ENCODE measurements at places on chromosomes 7 and 10.

GRCh38 chr10:78889536-78890063 lies 179.2 kb upstream of the ZMIZ1 start:
- DNase-seq, result no peak

- no peak for DNase-seq
Observed at GRCh38 chr10:37855636-37856035, 1.8 kb downstream of the ZNF248 start.

- DNase-seq, result no peak
Observed at GRCh38 chr7:111045449-111045848, 45.5 kb upstream of the LRRN3 start.

GRCh38 chr10:77313066-77313750 lies 324.4 kb downstream of the KCNMA1 start:
- DNase-seq, result no peak

- no peak for DNase-seq
Observed at GRCh38 chr7:124113045-124113444, 80.2 kb upstream of the TMEM229A start.

DNA sequence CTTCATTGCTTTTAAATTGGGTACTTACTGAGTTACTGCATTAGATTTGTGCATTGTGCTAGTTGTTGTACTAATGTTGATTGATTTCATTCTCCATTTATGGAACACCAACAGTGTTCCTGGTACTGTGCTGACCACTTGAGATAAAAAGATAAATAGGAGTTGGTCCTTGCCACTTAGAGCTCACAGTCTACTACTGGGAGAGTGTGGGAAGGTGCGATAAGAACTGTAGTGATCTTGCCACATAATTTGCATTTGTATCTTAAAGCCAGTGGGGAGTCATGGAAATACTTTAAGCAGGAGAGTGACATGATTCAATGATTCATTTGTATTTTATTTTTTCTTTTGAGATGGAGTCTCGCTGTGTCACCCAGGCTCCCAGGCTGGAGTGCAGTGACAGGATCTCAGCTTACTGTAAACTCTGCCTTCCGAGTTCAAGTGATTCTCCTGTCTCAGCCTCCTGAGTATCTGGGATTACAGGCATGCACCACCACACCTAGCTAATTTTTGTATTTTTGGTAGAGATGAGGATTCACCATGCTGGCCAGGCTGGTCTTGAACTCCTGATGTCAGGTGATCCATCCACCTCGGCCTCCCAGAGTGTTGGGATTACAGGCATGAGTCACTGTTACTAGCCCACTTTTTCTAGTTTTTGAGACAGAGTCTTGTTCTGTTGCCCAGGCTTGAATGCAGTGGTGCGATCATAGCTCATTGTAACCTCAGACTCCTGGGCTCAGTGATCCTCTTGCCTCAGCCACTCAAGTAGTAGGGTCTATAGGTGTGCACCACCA lies 51.2 kb upstream of the TMEM248 start:
- no peak for DNase-seq

- no peak for DNase-seq
Observed at GRCh38 chr10:17668435-17669184, 24.7 kb downstream of the STAM start.

DNA sequence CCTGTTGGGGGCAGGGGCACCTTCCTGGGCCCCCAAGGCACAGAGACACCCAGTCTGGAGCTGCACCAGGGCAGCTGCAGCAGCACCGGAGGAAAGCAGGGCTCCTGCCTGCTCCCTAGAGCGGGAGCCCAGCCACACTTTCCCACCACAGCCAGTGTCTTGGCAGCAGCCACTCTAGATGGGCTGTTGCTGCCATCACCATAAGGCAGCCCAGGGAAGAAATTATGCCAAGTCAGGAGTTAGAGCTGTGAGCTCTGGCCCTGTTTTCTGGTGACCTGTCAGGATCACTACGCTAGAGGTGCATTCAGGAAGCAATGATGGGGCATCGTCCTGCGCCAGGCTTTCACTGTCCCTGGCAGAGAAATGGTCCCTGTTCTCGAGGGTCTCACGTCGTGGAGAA lies 38.0 kb upstream of the ZNRF2 start:
- no peak for DNase-seq

- no peak for DNase-seq
Observed at GRCh38 chr7:157394246-157395191, 57.7 kb downstream of the DNAJB6 start.

DNA sequence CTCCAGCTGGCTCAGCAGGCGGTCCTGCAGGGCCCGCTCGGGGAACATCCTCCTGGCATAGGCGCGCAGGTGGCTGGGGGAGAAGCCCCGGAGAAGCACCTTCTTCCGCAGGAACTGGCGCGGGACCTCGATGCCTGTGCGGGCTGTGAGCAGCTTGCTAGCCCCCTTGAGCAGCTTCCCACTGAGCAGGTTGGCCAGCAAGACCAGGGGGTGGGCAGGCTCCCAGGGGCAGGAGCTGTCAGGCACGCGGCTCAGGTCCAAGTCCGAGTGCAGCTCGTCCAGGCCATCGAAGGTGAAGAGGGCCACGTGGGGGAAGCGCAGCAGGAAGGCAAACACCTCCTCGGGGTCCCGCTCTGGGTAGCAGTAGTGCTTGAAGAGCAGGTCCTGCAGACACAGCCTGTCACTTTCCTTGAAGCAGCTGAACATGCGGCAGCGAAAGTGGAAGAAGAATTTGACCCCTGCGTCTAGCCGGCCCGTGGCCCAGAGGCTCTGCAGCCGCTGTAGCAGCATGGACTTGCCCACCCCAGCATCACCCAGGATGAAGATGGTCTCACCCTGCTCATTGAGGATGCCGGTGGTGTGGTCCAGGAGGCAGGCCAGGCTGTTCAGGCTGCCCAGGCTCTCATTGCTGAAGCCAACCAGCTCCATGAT lies 26.2 kb downstream of the NOD1 start:
- no peak for DNase-seq

DNA sequence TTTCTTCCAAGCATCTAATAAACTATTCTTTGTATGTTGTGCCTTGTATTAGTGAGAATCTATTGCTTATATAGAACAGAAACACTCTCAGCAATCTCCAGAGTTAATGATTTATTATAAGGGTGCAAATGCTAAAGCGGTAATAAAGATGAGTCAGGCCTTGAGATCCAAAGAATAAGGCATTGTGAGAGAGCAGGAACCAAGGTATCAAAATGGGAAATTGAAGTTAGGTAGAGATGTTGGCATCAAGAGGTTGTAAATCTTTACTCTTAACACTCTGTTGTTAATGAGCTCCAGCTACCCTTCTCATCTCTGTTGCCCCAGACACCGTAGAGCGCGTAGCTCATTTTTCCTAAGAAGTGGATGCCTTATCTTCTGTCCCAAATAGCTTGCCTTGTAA lies 375.2 kb downstream of the ARL4A start:
- DNase-seq, result no peak

GRCh38 chr7:85405016-85405902 lies 218.4 kb upstream of the SEMA3D start:
- no peak for DNase-seq

DNA sequence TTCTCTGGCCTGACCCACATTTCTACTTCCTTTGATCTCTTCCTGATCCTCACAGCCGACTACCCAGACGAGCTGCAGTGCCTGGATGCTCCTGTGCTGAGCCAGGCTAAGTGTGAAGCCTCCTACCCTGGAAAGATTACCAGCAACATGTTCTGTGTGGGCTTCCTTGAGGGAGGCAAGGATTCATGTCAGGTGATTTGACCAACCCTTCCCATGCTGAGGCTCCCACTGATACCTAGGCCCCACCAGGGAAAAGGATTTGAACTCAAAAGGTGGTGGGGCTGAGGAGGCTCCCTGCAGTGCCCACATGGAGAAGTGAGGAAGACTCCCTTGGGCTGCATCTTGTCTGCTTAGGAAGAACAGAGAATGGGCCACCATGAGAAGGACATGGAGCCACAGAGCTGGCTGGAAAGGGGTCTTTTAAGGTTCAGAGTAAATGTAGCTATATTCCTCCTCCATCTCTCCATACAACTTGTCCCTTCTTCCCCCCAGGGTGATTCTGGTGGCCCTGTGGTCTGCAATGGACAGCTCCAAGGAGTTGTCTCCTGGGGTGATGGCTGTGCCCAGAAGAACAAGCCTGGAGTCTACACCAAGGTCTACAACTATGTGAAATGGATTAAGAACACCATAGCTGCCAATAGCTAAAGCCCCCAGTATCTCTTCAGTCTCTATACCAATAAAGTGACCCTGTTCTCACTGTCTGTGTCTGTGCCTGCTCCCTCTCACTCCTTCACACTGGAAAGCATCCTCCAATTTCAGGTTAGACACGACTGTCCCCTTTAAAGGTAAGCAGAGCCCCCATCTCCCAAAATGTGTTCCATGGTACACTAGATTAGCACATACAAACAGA lies 3.3 kb downstream of the PRSS1 start:
- no peak for DNase-seq

DNA sequence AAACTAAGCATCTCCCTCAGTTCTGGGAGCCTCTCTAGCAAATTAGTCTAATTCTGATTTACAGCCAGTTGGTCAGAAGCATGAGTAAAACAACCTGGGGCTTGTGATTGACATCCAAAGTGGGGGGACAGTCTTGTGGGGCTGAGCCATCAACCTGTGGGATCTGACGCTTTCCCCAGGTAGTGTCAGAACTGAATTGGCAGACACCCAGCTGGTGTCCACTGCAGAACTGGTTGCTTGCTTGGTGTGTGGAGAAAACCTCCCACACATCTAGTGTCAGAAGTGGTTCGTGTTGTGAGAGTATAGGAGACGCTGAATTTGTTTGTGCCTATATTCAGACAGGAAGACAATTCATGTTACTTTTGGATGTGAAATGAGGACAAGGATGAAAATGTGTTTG lies 92.2 kb upstream of the PDCD4 start:
- DNase-seq, result no peak

DNA sequence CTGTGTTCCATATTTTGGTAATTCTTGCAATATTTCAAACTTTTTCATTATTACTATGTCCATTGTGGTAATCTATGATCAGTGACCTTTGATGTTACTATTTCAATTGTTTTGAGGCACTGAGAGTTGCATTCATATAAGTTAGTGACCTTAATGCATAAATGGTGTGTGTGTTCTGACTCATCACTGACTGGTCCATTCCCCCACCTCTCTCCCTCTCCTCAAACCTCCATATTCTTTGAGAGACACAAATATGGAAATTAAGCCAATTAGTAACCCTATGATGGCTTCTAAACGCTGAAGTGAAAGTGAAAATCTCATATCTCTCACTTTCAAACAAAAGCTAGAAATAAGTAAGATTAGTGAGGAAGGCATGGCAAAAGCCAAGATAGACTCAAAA lies 739.6 kb downstream of the CCSER2 start:
- DNase-seq, result no peak

- DNase-seq, result no peak
Observed at GRCh38 chr10:83205861-83206260, 933.4 kb upstream of the GHITM start.

DNA sequence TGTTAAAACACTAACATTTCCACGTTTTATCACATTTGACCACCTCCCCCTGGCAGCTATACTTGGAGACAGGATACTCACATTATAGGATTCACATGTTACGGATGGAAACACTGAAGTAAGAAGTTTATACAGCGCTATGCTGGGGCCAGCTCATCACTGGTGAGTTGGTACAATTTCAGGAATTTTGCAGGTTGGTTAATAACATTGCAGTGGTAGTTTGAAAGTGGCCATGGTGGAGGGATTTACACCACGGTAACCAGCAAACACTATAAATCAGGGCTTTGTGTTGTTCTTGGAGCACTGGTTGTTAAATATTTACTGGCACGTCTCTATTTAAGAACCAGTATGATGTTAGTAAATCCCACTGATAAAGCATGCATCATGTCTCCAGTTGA lies 174.0 kb downstream of the GFRA1 start:
- DNase-seq, result no peak

DNA sequence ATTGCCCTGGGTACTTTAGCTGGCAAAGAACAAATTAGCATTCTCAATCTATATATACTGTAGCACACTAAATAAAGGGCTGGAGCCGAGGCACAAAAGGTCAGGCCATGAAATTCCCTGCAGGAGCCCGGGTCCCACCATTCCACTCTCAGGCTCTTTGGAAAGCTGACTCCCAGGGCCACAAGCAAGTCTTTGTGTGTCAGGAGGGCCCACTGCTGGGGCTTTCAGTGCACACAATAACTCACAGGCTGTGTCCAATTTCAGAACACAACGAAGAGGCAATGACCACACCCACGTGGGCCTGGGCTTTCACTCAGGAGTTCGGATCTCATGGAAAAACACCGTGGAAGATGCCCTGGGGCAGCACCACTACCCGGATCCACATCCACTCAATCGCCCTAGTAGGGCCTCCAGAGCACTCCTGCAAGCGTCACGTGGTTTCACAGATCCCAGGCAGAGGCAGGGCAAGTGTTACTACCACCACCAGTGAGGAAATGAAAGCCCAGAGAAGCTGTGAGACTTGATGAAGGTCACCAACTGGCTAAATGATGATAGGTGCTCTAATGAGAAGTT lies 60.3 kb downstream of the COBL start:
- DNase-seq, result no peak

- DNase-seq, result no peak
Observed at GRCh38 chr10:46232666-46233065, 54.1 kb upstream of the ANTXRL start.

DNA sequence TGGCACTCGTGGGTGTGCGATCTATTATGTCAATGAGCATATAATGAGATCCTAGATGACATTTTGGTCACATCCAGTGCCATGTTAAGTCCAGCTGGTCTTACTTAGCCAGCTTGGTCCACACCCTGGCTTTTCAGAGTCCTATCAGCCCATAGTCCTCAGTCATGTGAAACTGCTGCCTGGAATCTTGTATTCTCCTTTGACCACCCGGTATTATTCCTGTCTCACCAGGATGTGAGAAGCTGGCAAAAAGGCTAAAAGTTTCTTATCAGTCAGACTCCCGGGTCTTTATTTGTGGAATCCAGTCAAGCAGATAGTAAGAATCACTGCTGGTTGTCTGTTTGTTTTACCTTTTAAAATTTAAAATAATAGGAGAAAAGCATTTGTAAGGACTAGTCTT lies 705.6 kb upstream of the GHITM start:
- DNase-seq, result no peak

GRCh38 chr10:8158193-8159071 lies 103.9 kb downstream of the GATA3 start:
- no peak for DNase-seq

Measured in NCI-H774 (cell line).